ENCODE measurements at places on chromosomes 13 and 19. TPM values are rescaled to one million over a fixed set of nuclear protein-coding genes. Genes with fewer than 3 reads are reported as not detected.

DNA sequence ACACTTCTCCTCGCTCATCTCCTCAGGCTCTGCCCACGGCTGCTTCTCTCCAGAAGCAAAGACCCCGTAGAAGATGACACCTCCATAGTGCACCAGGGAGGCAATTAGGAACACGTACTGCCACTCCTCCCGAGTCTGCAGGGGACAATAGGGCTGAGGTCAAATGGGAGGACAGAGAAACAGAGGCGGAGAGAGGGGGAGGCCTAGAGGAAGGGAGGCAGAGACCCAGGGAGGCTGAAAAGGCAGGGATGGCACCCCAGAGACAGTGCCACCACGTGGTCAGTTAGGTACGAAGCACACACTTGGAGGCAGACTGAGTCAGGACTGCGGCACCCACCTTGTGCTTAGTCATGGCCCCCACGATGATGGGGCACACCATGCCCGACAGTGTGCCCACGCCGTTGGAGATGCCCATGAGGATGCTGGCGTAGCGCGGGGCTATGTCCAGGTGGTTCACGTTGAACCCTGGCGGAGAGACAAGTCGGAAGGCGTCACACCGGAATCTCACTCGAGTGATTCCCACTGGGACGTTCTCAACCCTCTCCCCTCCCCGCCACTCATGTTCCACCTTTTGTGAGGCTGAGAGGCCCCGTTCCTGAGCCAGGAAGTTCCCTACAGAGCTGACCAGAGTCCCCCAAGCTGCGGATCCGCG, 5.6 kb downstream of the GFY start:
- DNase-seq = no peak

- peak; percentile 81 for DNase-seq
These were observed 9.5 kb downstream of the B3GLCT start for GRCh38 chr13:31209172-31209840.

GRCh38 chr13:111526922-111527321, 206.5 kb downstream of the TEX29 start:
- no peak for DNase-seq

GRCh38 chr13:34035676-34036325, 217.9 kb downstream of the RFC3 start:
- DNase-seq = no peak

DNA sequence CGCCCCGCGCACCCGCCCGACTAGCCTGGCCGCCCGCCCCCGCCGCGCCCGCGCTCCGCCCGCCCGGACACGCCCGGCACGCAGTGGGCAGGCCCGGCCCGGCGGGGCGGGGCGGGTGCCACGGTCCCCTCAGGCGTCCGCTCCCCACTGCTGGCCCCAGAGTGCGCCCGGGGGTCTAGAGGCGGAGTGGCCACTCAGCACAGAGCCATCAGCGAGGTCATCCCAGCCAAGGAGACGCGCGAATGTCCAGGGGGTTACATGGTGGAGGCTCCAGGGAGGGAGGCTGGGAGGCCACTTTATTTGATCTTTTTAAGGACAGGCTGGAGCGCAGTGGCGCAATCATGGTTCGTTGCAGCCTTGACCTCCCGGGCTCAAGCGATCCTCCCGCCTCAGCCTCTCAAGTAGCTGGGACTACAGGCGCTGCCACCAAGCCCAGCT, 236 bp upstream of the TINCR start:
- DNase-seq = no peak

DNA sequence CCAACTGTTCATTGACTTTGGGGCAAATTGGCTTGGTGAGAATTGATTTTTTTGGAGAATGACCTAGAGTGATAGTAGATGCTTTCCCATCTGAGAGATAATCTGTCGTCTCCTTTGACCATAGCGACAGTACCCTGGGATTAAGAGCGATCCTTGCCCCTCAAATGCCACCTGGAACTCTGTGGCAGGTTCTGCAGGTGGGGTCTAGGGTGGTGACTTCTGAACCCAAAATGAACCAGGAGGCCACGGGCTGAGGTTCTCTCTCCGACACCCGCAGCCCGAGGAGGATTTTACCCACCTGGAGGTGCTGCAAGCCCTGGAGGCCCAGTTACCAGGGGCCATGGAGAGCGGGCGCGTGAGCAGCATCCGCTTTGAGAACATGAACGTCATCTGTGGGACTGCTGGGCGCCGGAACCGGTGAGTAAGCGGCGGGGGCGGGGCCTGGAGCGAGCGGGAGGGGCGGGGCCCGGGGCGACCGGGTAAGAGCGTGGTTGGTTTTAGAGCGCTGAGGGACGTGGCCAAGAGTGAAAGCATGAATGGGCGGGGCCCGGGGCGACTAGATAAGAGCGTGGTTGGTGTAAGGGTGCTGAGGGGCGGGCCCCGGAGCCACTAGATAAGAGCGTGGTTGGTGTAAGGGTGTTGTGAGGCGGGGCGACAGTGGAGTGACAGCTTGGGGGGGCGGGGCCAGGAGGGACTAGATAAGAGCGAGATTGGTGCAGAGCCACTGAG, 8.6 kb downstream of the C19orf81 start:
- peak; percentile 80 for DNase-seq

LRRC25 gene
- total RNA-seq = 14.4 TPM

- no peak for DNase-seq
These were observed 17.0 kb downstream of the ALOX5AP start for GRCh38 chr13:30752201-30752797.
